NCI-H1105 treated with DMSO at 0.1 percent for 48 hours (cell line): ENCODE measurements at places on chromosomes 11 and 22.

GRCh38 chr11:65870307-65870658 lies 2.3 kb downstream of the EFEMP2 start:
- no peak for DNase-seq

DNA sequence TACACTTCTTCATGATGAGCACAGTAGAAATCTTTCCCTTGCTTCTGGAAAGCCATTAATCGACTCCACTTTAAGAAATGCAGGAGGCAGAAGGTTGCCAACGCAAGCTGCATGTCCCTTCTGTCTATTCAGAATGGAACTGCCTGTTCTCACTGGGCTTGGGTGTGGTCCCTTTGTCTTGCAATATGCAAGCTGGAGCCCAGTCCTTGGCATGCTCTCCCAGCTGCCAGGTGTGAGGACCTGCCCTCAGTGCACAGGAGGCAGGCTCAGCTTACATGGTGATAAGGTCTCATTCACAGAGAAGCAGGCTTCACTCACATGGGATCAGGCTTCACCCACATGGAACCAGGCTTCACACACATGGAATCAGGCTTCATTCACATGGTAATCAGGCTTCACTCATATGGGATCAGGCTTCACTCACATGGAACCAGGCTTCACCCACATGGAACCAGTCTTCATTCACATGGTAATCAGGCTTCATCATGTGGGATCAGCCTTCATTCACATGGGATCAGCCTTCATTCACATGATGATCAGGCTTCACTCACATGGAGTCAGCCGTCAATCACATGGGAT lies 59.2 kb upstream of the USP47 start:
- peak; percentile 53 for DNase-seq

- no peak for DNase-seq
Measured at GRCh38 chr11:130101661-130102060, 32.0 kb downstream of the APLP2 start.

- no peak for DNase-seq
Measured at GRCh38 chr11:6618117-6619003, 862 bp downstream of the TPP1 start.
